ENCODE measurements at places on chromosomes 12 and 14.

- no peak for DNase-seq
Observed at GRCh38 chr12:103468837-103469236, 26.9 kb downstream of the C12orf42 start.

DNA sequence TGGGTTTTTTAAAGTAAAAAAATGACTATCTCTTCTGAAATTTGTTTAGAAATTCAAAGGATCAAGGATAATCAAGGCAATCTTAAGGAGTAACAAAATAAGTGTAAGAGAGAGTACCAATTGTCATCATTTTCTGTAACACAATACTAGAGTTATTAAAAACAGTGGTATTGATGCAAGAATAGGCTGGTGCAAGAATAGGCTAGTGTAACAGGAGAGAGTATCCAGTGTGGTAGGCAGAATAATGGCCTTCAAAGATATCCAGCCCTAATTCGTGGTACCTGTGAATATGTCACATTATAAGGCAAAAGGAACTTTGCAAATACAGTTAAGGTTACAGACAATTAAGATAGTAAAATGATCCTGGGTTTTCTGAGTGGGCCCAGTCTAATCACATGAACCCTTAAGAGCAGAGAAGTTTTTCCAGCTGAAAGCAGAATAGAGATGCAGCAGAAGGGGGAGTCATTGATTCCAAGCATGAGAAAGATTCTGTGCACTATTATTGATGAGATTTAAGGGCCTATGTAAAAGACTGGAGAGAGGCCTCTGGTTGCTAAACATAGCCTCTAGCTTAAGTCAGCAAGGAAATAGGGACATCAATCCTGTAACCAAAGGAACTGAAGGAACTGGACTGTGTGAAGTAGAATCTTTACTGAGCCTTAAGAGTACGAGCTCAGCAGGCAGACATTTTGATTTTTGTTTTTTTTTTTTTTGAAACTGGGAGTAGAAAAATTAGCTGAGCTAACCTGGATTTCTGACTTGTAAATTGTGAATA, 134.1 kb downstream of the GPHN start:
- DNase-seq, result no peak

DNA sequence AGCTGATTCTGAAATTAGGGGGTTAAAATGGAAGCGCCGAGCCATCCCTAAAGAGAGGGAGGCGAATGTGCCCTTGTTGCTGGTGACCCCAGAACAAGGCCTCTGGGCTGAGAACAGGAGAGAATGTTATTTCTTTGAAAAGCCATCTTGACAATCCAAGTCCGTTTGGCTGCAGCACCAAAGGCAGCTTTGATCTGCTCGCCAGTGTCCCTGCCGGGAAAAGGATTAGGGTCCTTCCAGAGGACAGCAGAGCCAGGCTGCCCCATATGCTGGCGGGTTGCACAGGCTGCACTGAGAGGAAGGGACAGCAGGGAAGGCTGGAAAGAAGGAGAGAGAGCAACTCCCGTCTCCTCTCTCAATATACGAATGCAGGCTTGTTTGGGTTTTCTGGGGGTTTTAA, 141.7 kb downstream of the TMEM132C start:
- DNase-seq, result no peak

- DNase-seq, result no peak
Observed at GRCh38 chr12:104740668-104741067, 217.4 kb downstream of the SLC41A2 start.

- no peak for DNase-seq
Observed at GRCh38 chr12:111209811-111210210, 159.1 kb downstream of the PHETA1 start.

GRCh38 chr12:50221228-50222008, 54.2 kb upstream of the CERS5 start:
- DNase-seq, result peak; percentile 95

- peak; percentile 82 for DNase-seq
Observed at GRCh38 chr12:108589028-108589839, 8.7 kb downstream of the TMEM119 start.
